ENCODE measurements at places on chromosomes 7 and 10.

GRCh38 chr10:71397296-71398212 lies 834 bp downstream of the CDH23 start:
- DNase-seq, result no peak

GRCh38 chr7:133109816-133110215 lies 27.9 kb upstream of the CHCHD3 start:
- no peak for DNase-seq

DNA sequence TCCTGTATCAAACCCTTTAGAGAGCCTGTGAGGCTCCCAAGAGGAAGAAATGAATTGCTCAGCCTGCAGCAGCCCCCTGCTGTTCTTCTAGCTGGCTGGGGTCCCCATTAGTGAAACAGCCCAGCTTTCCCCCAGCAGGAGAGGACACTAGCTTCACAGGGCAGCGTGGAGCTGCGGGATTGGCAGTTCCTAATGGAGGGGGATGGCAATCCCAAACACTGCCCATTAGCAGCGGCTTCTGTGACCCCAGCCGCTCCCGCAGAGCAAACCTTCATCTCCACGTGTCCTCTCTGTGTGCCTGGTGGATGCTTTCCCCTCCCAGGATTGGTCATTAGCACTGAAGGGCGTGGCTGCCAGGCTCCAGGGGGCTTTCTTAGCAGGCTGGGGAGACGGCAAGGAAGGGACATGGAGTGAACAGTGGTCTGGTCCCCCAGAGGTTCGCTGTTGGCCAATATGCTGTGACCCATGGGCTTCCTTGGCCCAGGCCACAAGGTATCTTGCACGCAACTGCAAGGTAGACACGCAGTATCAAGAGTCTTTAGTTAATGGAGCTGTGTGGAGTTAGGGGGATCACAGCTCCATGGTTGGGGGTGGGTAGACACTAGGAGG lies 322.5 kb upstream of the ZMIZ1 start:
- no peak for DNase-seq

DNA sequence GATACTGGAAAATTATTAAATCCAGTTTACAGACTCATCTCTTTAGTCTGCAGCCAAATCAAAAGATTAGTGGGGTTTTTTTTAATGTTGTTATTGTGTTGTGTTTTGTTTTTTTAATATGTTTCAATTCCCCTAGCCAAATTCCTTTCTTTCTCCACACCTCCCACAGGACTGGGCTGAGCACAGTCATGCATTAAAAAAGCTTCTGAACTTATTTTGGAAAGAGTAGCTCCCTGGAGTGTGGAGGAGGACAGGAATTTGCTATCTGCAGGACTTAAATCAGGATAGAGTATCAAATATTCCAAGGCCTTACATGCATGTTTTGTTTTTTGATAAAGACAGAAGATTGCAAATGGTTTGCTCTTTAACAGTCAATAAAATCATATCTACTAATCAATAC lies 90.7 kb downstream of the GNAI1 start:
- no peak for DNase-seq

DNA sequence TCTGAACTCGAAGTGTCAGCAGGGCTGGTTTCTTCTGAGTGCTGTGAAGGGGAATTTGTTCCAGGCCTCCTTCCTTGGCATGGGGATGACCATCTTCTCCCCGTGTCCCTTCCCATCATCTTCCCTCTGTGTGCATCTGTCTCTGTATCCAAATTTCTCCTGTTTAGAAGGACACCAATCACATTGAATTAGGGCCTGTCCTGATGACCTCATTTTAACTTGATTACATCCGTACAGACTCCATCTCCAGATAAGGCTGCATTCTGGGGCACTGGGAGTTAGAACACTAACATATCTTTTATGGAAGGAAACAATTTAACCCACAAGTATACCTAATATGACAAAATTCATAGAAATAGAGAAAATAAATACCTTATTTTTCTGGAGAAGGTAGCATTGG lies 76.8 kb upstream of the ANKRD1 start:
- DNase-seq, result no peak

Measured in stimulated activated CD8-positive, alpha-beta memory T cell treated with anti-CD3 and anti-CD28 coated beads, Interleukin-7, amount 100 ng/mL, for 1 hour (primary cell).